ENCODE measurements at places on chromosomes 2 and 18.

DNA sequence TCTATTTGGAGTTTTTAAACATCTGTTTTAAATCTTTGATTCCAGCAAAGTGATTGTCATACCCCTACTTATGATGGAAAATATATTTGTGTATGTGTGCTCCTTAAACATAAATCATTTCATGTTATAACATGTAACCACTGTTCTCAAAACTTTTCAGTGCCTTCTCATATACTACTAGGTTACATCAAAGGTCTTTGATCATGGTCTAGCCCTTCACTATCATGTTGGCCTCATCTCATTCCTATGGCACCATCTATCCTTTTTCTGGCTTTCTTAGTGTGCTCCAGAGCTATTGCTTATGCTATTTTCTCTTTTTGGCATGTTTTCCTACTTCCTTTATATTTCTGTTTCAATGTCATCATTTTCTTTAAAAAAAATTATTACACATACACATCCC lies 367.9 kb upstream of the SLC39A10 start:
- DNase-seq: no peak

DNA sequence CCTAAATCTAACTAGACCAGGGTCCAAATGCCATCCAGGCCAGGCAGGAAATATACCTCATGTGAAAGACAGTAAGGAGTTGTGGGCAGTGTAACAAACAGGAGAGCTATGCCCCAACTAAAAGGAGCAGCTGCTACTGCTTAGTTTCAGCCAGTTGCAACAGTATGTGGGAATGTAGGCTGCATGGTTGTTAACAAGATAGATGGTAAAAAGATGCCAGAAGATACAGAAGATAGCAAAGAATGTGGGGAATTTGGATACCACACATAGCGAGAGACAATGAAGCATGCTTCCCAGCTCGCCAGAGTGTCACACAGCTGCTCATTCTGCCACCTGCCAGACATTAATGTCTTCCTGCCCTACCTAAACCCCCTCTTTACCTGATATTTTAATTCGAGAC lies 39.4 kb upstream of the CYBRD1 start:
- no peak for DNase-seq

DNA sequence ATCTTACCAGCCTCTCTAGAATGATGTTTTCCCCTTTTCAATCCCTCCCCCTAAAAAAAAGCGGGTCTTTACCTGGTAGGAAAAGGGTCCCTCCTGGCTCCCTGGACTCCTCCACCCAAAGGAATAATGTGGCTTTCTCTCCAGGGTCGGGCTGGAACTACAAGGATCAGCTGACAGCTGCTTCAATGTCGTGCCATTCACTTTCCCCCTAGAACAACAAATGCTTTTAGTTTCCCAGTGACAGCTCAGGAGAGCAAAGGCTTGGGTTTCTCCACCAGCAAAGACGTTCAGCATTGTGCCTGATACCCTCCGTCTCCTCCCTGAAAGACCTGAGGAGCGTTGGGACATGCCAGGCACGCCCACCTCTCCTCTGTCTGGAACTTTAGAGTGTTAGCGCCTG lies 173.8 kb upstream of the SIX3 start:
- DNase-seq: no peak

DNA sequence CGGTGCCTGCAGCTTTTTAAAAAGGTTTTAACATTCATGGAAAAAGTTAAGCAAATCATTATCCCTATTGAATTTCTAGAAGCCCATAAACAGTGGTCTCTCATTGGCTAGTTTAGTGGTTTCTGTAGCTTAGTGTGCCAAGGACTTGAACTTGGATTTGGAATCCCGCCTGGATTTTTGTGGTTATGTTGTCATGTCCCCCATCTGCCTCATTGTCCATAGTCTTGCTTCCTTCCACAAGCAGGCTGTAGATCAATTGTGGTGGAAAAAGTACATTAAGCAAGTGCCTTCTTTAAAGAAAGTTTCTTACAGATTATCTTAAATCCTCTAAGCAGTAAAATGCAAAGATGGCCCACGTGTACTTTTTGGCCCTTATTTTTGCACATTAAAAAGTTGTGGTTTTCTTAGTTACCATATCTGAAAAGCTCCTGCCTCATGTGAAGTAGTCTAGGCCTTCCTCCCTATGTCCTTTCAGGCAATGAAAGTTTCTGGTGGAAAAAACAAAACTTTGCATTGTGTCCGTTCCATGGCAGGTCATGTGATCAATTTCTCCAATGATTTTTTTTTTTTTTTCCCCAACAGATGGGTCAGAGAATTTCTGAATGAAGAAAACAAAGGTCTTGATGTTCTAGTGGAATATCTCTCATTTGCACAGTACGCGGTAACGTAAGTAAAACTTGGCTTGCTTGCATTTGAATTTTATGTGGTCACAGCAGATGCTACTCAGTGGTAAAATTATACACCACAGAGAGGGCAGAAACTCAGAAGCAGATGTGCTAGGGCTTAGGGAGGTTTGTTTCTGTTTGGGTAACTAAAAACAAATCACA lies 158.9 kb downstream of the PRPF40A start:
- DNase-seq: no peak

GRCh38 chr2:10911291-10912075 lies at the start of gene KCNF1:
TSS of gene KCNF1 (plus strand) at chr2:10911934. CDS start at chr2:10912427, 493 bp downstream.
- DNase-seq: no peak

GRCh38 chr2:231410293-231411004 lies 14.9 kb downstream of the B3GNT7 start:
- DNase-seq: no peak

GRCh38 chr2:70902067-70902442 lies 33.6 kb upstream of the ATP6V1B1 start:
- DNase-seq: no peak

DNA sequence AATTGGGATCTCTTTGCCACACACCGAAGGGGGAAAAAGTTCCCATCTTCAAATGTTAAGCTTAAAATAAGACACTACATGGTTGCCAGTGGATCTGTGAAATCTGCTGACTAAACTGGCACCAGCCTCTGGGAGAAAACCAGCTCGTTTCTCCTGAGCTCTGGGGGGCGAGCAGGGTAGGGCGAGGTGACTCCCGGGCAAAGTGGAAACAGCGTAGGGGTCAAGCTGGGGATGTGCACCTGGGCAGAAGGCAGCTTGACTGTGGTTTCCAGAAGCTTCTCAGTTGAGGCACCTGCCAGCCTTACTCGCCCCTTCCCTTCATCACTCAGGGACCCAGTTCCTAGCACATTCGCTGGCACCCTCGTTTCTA lies 62.8 kb downstream of the SFXN5 start:
- DNase-seq: no peak

GRCh38 chr2:42775186-42775585 lies 11.3 kb upstream of the OXER1 start:
- no peak for DNase-seq

DNA sequence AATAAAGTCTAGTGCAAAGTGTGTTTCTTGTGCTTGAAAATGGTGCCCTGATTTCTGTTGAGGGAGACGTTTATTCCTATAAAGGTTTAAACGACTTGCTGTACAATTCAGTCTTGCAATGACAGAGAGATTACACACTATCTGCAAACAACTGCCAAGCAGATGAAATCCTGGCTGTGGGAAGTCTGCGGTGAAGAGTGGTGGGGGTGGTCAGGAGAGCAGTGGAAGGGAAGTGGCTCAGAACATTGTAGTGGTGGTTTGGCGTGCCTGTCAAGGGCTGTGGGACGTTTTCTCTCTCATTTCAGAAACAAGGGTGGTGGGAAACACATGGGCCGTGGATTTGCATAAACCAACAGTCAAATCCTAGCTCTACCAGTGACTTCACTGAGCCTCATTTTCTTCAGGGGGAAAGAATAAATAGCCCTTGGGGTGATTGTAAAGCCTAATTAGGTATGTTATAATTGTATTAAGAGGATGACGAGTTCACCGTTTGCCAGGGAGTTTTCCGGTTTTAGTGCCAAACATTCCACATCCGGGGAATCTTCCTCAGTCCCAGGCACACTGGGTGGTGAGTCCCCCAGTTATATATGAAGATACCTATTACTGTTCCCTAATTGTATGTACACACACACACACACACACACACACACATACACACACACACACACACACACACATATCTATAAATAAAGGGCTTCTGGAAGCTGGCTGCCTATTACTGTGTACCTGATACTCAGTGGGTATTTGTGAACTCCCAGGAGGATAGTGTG lies 115.0 kb downstream of the SPTBN1 start:
- DNase-seq: no peak

DNA sequence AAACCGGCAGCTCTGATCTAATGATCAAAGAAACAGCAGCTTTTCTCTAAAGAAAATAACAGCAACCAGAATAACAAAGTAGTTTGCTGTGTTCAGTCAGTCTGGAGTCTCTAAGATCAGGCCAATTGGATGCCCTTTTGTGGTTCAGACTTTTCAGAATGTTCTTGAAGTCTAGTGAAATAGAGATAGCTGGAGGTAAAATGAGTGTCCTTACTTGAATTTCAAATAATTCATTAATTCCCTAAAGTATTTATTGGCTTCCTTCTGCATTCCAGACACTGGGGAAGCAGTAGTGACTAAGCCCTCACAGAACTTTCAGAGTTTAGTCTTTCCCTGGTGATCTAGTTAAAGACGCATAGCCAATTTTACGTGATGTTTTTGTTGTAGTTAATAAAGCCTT lies 58.7 kb downstream of the C18orf54 start:
- DNase-seq: no peak

- DNase-seq: no peak
These were observed 22.4 kb downstream of the B4GALT6 start for GRCh38 chr18:31661965-31662364.

GRCh38 chr18:21191596-21192307 lies 50.3 kb upstream of the GREB1L start:
- DNase-seq: no peak

DNA sequence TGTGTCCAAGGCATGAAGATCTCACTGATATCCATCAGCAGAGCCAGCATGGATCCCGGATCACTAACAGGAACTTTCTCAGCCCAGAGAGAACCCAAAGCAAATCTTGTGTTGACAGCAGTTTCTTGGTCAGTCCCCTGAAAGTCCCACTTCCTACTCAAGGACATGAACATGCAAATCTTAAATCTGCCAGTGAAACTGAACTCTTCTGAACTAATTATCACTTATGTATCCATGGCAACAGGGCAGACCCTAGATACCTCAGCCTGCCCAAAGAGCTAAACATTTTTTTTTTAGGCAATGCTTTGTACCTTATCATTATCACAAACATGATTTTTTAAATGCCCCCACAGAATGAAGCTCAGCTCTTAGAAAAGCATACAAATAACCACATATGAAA lies 127.8 kb upstream of the DDX18 start:
- DNase-seq: no peak

DNA sequence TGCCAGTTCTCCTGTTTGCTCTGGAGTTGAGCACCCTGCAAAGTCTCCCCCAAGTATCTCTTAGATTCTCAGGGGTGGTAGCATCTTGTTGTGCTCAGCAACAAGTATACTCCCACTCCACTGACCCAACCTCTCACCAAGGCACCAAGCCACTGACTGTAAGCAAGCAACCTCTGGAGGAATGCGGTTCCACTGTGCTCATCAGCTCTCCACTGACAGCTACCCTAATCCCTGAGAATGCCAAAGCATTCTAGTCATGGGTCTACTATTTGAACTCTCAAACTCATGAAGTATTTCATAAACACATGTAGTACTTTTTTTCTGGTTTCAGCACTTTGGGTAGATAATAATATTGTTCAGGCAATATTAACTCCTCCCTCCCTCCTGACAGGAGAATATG lies 170.0 kb downstream of the EPHA4 start:
- DNase-seq: no peak

DNA sequence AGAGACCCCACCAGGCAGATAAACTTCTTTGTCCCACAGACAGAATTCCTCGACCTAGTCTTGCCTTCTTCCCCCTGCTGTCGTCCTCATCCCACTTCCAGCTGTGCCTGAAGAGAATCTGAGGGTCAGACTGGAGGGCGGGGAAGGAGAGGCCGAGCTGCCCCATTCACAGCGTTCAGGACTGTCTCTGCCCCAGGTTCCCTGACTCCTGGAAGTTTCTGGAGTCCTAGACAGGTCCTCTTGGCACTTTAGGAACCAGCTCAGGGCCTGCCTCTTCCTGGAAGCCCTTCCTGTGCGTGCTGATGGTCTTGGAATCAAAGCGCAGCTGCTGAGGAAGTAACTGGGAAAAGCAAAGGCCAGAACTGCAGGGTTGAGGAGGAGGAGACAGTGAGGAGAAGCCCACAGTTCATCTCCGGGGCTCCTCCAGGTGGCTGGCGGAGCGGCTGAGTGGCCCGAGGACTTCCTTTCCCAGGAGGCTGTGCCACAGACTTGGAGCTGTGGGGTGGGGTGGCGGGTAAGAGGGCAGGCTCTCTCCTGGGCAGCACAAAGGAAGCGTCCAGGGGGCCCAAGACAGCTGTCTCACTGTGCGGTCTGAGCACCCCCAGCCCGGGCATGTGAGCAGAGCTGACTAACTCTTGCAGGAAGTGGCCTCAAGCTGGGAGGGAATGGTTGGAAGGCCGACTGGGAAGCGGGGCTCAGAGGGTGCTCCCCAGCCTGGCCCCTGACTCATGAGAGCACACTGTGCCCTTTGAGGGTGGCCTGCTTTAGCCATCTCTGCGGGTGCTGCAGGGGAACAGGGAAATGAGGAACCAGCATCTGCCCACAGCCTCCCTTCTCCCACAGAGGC lies 39.5 kb downstream of the SDC1 start:
- DNase-seq: no peak

- no peak for DNase-seq
These were observed 24.3 kb downstream of the CRIM1 start for GRCh38 chr2:36379710-36380448.

DNA sequence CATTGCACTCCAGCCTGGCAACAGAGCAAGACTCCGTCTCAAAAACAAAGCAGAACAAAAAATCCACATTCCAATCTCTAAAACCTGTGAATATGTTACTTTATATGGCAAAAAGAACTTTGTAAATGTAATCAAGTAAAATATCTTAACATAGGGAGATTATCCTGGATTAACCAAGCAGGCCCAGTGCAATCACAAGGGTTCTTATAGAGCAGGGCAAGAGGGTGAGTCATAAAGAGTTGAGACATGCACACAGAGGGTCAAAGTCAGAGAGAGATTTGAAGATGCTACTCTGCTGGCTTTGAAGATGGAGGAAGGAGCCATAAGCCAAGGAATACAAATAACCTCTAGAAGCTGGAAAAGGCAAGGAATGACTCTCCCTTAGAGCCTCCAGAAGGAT lies 60.9 kb upstream of the SLC9A2 start:
- DNase-seq: no peak

GRCh38 chr2:226273440-226273839 lies 526.2 kb downstream of the IRS1 start:
- no peak for DNase-seq

DNA sequence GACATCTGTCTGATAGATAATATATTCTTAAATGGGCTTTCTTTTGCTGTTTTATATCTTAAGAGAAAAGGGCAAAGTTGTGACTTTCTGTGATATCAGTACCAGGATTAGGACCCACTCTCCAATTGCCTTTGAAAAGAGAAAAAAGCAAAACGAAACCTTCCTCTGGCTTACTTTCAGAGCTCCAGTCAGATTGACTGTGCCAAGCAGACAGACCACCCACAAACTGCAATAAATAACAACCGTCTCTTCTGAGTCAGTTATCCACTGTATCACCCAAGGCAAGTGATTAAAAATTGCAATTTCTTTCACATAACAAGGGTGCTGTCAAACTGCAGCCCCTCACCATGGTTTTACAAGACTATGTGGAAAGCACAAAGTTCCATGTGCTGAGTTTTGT lies 230.5 kb upstream of the SETBP1 start:
- DNase-seq: no peak

- DNase-seq: no peak
These were observed 163.7 kb upstream of the NCK2 start for GRCh38 chr2:105580870-105581554.
